ENCODE measurements at places on chromosomes 6 and 20. TPM values are rescaled to one million over a fixed set of nuclear protein-coding genes. Genes with fewer than 3 reads are reported as not detected.

GRCh38 chr6:70479236-70479635, 65.9 kb downstream of the FAM135A start:
- no peak for DNase-seq
- H3K27ac ChIP-seq: no peak overlapping the region
- H3K27me3 ChIP-seq: no peaks in the 10 kb centered on the region
- no peaks in the 10 kb centered on the region for H3K4me1 ChIP-seq

DNA sequence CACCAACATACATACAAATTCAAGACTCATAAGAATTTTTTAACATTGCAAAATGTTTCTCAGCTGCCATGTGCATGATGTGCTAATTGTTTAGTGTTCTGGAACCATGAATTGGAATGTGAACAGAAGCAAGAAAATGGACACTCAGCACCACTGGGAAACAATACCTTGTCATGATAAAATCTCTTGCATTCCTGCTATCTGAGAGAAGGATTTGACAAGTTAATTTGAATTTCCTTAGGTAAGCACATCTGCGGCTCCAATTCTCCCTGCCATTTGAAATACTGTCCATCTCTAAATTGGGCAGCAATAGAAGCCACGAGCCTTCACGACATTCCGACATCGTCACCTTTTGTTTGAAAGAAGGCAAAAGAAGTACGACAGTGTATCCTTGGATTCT, 1104.6 kb upstream of the MAP3K7 start:
- no peak overlapping the region for H3K4me3 ChIP-seq
- no peaks in the 10 kb centered on the region for H3K27me3 ChIP-seq
- H3K36me3 ChIP-seq: no peaks in the 10 kb centered on the region
- DNase-seq: no peak
- no peaks in the 10 kb centered on the region for H3K4me1 ChIP-seq

DNA sequence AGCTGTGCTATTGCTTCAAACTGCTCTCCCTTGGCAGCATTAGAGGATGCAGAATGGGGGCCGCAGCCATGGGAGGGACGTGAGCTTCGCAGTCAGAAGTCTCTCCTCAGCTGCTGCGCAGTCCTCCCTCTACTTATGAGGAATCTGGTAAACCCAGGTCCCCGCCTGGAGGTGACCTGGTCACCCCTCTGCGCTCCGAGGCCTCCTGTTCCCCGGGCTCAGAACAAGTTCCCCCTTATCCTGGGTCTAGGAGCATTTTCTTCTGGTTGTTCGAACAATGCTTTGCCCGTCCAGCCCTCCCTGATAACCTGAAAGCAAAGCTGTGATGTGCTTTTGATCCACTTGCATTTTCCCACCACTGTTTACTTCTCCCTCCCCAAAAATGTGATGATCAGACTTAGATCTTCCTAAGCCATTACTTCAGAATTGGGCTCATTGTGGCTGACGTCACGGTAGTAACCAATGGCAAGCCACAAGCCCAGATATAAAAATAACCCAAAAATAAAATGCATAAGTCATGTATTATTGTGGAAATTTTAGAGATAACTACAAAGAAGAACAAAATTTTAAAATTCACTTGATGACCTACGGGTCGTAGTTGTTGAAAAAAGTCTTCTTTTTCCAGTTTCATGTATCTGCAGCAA, 80.7 kb downstream of the SERAC1 start:
- H3K4me1 ChIP-seq: peaks cover 6% of the 10 kb centered on the region
- DNase-seq: no peak
- no peaks in the 10 kb centered on the region for H3K27me3 ChIP-seq

DNA sequence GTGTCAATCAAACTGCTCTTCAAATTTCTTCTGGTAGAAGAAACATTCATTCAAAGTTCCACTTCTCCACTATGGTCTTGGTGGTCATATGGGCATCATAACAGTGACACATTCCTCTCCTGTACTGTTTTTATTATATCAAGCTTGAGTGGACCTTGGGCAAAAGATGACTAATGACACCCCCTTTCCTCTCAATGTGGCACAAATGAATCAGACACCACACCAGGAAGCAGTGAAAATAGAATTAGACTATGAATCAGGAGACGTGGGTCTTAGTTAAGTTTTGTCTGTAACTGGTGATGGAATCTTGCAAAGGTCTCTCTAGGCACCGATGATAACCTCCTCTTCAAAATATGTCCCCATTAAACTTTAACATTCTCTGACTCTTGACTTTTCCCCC, 9.0 kb upstream of the NRSN1 start:
- H3K27ac ChIP-seq: no peak overlapping the region
- H3K4me3 ChIP-seq: no peak overlapping the region
- no peaks in the 10 kb centered on the region for H3K27me3 ChIP-seq
- no peak for DNase-seq
- H3K4me1 ChIP-seq: no peaks in the 10 kb centered on the region
- H3K36me3 ChIP-seq: no peaks in the 10 kb centered on the region

DNA sequence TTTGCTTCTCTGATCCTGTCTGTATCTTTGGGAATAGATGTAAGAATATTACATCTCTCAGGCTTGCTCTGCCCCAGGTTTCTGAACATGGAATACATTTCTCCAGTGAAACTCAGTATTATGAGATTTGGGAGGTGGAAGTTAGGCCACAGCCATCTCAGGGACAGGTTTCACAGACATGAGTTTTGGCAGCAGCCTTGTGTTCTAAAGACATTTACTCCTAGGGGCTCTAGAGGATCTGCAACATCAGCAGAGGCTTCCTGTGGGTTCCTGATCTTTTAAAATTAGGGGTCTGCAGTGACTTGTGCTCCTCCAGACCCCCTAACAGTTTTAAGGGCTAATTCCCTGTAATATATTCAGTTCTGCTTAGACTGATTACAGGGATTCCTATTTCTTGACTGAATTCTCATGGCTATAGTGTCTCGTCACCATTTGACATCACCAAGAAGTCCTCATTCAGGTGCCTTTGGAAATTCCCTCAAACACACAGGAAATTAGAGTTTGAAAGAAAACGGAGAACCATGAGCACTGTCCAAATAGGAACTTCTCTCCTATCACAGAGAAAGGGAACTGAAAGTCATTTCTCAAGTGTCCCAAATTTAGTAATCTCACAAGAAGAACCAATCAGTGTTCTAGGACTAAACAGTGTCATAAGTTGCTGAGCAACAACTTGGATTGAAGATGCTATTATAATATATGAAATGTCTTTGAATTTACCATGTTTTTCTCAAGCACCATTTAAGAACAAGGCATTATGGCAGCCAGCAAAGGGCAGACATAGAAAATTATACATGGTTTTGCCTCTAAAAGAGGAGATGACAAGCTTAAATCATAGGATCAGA, 2.5 kb upstream of the HLA-DRA start:
- DNase-seq: no peak
- no peaks in the 10 kb centered on the region for H3K36me3 ChIP-seq
- H3K4me3 ChIP-seq: no peak overlapping the region
- no peaks in the 10 kb centered on the region for H3K27me3 ChIP-seq

DNA sequence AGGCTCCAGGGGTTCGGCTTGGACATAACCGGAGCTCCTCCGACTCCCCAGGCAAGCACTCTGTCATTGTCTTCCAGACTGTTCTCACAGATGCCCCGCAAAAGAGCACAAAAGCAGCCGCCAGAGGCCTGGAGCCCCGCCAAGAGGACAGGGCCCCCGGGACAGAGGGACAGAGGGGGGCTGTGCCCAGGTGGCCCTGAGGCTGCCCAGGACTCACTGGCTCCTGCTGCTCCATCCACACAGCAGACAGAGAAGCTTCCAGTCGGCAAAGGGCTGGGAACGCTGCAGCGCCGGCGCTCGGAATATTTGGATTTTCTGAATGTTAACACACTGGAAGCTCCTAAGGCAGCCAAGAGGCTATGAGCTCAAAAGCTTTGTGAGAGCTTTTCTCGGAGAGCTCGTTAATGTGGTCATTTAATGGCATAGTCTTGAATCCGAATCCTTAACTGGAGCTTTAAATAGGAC, 68.0 kb upstream of the QKI start:
- H3K4me3 ChIP-seq: peak overlapping the region; percentile 67
- H3K27me3 ChIP-seq: no peaks in the 10 kb centered on the region
- DNase-seq: no peak
- H3K27ac ChIP-seq: peak overlapping the region; percentile 19

The GNMT gene
- total RNA-seq: 3.3 TPM

The TTK gene
- total RNA-seq: 5.3 TPM
